ENCODE measurements at places on chromosomes 16 and 17.

DNA sequence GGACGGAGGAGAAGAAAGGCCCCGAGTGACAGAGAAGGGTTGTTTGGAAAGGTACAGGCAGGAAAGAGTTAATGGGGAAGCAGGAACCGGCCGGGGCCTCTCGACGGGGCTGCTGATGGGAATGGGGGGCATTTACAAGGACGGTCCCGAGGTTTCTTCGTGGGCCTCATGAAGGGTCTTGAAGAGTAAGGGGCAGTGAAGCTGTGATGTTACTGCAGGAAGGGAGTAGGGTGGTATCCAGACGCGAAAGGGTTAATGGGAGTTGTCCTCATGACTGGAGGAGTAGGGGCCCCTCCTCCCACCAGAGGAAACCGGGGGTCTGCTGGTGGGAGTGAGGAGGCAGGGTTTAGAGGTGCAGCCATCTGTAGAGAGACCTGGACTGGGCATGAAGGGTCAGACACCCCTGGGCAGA, 481 bp downstream of the PDK2 start:
- DNase-seq = peak; percentile 68

GRCh38 chr17:44176671-44177501, 6.4 kb downstream of the ASB16 start:
- DNase-seq = no peak

DNA sequence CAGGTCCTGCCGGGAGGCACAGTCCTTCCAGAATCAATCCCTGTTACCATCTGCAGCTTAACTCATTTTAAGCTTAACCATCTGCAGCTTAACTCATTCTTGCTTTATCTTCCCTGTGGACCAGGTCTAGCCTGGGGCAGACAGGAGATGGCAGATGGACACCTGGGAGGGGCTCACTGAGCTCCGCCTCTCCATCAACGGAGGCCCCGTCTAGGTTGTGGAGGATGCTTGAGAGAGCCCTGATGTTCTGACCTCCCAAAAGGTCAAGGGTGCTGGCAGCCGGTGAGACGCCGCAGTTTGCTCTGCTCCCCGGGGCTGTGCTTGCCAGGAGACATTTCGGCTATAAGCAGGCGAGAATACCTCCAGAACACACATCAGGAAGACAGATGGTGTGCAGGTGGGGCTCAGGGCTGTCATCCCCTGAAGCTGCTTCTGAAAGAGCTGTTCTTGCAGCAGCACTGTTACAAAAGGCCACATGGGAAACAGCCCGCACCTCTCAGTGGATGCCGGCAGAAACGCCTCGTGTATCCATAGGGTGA, 41.3 kb downstream of the BAIAP2 start:
- DNase-seq = no peak

DNA sequence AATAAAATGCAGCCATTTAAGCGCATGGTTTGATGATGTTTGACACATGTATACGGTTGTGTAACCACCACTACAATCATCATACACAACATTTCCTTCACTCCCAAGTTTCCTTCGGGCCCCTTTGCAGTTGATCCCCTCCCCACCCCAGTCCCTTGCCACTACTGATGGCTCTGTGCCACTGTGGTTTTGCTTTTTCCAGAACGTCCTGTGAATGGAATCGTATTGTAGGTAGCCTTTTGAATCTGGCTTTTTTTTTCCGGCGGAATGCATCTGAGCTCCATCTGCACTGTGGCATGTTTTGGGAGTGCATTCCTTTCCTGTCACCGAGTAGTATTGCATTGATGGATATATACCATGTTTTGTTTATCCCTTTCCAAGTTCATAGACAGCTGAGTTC, 15.1 kb upstream of the MAP2K3 start:
- no peak for DNase-seq

GRCh38 chr17:45132320-45132571, at the start of gene PLCD3:
Gene PLCD3 (minus strand): TSS chr17:45132515. CDS start chr17:45132410, 105 bp downstream.
- DNase-seq = no peak

DNA sequence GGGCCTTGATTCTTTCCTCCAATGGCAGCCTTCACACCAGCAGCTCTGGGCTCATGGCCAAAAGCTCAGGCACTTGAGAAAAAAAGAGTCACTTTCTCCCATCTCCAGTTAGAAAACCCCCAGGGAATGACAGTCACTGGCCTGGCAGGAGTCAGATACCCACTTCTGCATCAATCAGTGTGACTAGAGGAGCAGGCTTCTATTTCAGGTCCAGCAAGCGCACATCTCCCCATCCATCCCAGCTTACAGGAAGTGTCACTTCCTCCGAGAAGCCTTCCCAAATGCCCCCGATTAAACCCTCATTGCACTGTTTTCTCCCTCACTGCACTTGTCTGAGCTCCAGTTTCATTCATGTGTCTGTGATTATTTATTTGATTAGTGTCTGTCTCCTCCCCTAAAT, 30.4 kb upstream of the CCL1 start:
- no peak for DNase-seq

All from GM23338 (cell line).